ENCODE measurements at places on chromosomes 16 and 17. TPM values are rescaled to one million over a fixed set of nuclear protein-coding genes. Genes with fewer than 3 reads are reported as not detected.

DNA sequence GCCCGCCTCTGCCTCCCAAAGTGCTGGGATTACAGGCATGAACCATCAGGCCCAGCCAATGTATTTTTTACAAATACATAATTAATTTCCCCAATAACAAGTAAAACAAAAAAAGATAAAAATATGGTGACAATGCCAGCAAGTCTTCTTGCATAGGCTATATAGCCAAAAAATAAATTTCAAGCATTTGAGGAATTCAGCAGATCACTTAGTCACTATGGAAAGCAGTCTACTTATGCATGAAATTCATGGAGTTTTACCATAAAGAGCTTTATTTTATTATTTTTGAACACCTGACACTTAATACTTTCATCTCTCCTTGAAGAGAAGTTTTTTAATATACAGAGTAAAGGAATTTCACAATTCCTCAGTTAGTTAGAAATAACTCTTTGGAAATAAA lies 56.4 kb downstream of the BRIP1 start:
- peaks cover 45% of the 10 kb centered on the region for H3K4me1 ChIP-seq
- no peak overlapping the region for H3K27ac ChIP-seq
- no peaks in the 10 kb centered on the region for H3K36me3 ChIP-seq
- no peak overlapping the region for H3K4me3 ChIP-seq
- no peaks in the 10 kb centered on the region for H3K27me3 ChIP-seq
- DNase-seq, result peak; percentile 32

- H3K36me3 ChIP-seq, result no peaks in the 10 kb centered on the region
- H3K4me1 ChIP-seq, result no peaks in the 10 kb centered on the region
- H3K27me3 ChIP-seq, result no peaks in the 10 kb centered on the region
Observed at GRCh38 chr17:56119936-56120335, 33.3 kb upstream of the ANKFN1 start.

GRCh38 chr17:68015081-68015723 lies 18.9 kb upstream of the C17orf58 start:
- H3K36me3 ChIP-seq, result no peaks in the 10 kb centered on the region
- no peak for DNase-seq
- no peaks in the 10 kb centered on the region for H3K27me3 ChIP-seq
- H3K4me3 ChIP-seq, result no peak overlapping the region

TMEM238L gene
- not detected for total RNA-seq

- no peaks in the 10 kb centered on the region for H3K36me3 ChIP-seq
- no peaks in the 10 kb centered on the region for H3K4me1 ChIP-seq
- H3K27me3 ChIP-seq, result no peaks in the 10 kb centered on the region
- H3K27ac ChIP-seq, result no peak overlapping the region
- DNase-seq, result no peak
Observed at GRCh38 chr16:6835941-6836340, 496.7 kb upstream of the RBFOX1 start.

DNA sequence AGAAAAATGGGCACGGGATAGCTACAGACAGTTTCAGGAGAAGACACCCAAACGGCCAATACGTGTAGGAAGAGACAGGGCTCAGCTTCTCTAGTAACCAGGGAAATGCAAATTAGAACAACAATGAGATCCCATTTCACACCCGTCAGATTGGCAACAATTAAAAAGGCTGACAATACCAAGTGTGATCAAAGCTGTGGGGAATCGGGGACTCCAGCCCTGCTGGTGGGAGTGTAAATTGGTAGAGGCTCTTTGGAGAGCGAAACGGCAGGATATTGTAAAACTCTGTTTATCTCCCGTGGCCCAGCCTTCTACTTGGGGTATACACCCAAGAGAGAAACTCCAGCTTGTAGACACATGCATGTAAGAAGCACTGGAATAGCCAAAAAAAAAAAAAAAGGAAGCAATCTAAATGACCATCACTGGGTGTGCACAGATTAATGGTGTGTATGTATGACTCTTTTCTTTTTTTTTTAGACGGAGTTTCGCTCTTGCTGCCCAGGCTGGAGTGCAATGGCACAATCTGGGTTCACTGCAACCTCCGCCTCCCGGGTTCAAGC lies 27.5 kb downstream of the MYBBP1A start:
- DNase-seq, result no peak
- H3K4me1 ChIP-seq, result no peaks in the 10 kb centered on the region
- peaks cover 25% of the 10 kb centered on the region for H3K27me3 ChIP-seq
- no peak overlapping the region for H3K4me3 ChIP-seq
- no peak overlapping the region for H3K27ac ChIP-seq

DNA sequence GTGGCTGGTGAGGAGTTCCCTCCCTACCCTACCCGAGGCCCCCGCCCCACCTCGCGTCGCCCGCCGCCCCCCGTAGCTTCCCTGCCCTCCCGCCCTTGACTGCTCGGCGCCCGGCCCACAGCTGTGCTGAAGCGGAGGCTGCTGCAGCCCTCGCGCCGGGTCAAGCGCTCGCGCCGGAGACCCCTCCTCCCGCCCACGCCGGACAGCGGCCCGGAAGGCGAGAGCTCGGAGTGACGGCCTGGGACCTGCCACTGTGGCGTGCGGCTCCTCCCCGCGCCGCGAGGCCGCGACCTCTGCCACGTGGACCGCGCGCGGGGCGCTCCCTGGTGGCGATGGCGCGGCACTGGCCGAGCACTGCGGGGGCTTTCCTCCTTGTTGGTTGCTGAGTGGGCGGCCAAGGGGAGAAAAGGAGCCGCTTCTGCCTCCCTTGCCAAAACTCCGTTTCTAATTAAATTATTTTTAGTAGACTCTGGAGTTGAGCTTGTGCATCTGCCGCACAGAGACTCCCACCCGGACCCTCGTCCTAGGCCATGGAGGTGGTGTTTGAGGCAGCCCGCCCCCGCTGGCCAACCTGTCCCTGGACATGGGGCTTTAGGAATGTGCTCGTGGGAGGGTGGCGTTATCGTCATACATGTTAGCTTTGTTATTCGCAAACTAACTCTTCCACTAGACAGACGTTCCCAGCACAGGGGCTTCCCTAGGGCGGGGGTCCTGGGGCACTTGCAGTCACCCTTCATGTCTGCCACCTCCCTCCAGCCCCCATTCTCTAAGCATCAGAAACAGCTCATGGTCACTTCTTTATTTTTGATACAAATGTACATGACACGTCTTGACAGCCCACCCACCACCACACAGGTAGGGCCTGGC lies 4.4 kb downstream of the TP53I13 start:
- peaks cover 5% of the 10 kb centered on the region for H3K36me3 ChIP-seq
- peaks cover 12% of the 10 kb centered on the region for H3K4me1 ChIP-seq
- H3K27me3 ChIP-seq, result no peaks in the 10 kb centered on the region
- peak; percentile 85 for DNase-seq

- H3K36me3 ChIP-seq, result no peaks in the 10 kb centered on the region
- no peak overlapping the region for H3K27ac ChIP-seq
Observed at GRCh38 chr16:3060339-3061127, 4.9 kb upstream of the IL32 start.

- no peak overlapping the region for H3K27ac ChIP-seq
- H3K27me3 ChIP-seq, result no peaks in the 10 kb centered on the region
- no peak for DNase-seq
Observed at GRCh38 chr16:57070424-57070823, 22.0 kb upstream of the CPNE2 start.

ARL5C gene
- total RNA-seq, result not detected
